ENCODE measurements at places on chromosomes 5 and 9.

GRCh38 chr5:5335700-5336264, 86.7 kb upstream of the ICE1 start:
- peak; percentile 41 for DNase-seq

GRCh38 chr9:114271556-114272510, 51.1 kb upstream of the ORM1 start:
- DNase-seq: no peak

GRCh38 chr9:114385397-114386181, 2.2 kb downstream of the AKNA start:
- no peak for DNase-seq

GRCh38 chr5:146425023-146425422, 22.1 kb upstream of the TCERG1 start:
- DNase-seq: no peak

GRCh38 chr5:88090506-88090905, 178.1 kb downstream of the TMEM161B start:
- DNase-seq: no peak

GRCh38 chr5:57774439-57774838, 291.8 kb upstream of the ACTBL2 start:
- no peak for DNase-seq

- DNase-seq: no peak
These were observed 104.6 kb downstream of the CDK5RAP2 start for GRCh38 chr9:120475341-120475740.

DNA sequence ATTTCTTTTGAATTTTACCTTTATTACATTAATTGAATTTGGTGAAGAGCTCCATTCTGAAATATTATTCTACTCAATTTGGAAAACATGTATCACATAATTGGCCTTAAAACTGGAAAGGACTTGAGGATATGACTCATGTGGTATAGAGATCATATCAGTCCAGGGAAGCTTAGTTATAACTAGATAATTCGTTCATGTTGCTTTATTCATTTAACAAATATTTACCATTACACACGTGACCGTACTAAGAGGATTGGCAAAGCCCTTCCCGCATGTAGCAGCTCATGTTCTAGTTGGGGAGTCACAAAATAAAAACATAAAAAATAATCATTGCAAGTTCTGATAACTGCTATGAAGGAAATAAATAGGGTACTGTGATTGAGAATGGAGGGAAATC, 1816.5 kb downstream of the MAT2B start:
- DNase-seq: no peak

DNA sequence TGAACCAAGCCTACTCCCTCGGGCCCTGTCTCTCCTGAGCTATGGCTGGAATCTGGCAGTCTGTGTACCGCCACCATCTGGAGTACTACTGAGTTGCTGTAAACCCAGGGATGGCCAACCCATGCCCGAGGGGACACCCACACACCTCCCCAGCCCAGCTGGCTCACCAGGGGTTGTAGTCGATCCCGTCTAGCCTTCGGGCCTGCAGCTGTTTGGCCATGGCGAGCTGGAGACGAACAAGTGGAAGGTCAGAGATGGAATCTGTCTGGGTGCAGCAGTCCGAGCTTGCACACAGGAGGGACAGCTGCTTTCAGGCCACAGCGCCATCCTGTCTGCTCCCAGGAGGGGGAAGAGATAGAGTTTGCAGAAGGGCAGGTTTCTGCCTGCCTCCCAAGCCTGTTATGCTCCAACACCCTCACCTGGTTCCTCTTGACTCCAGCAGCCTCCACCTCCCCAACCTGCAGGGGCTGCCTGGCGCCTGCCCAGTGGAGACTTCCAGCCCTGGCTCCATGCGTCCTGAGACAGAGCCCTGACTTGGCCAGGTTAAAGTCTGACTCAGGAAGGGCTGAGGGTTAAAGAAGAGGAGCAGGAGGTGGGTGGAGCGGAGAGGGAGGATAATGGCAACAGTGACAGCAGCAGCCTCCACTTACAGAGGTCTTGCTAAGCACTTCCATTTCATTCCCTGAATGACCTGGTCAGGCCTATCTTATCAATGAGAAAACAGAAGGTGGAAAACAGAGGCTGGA, 15.8 kb upstream of the SPOUT1 start:
- no peak for DNase-seq
